ENCODE measurements at places on chromosomes 1 and 21.
A peak's percentile ranks its signal among the peaks of the same experiment; 100 is the strongest.

GRCh38 chr21:29359718-29360117 lies 61.0 kb downstream of the BACH1 start:
- no peak for DNase-seq

DNA sequence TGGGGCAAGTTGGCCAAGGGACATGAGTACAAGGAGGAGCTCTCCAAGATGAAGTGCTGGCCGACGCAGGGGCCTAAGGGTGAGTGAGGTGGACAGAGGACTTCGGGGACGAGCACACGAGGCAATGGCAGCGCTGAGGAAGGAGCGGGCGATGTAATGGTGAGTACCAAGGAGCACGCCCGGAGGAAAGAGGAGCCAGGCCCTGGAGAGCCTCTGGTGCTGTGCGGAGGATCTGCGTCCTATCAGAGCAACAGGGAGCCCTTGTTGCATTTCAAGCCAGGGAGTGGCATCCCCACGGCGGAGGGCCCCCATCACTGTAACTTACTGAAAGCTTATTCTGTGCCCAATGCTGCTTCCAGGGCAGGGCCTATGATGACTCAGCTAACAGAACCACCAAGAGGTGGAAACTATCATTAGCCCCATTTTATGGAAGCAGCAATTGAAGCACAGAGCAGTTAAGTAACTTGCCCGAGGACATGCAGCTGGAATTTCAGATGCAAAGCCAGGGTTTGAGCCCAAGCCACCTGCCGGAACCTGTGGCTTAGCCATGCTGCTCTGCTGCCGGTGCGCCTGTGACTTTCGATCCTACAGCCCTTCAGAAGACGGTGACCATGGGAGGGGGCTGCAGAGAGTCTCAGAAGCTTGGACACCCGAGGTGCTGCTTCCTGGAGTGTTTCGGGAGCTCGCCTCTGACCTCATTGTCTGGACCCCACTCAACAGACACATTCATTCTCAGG lies 17.6 kb upstream of the AJAP1 start:
- no peak for DNase-seq

DNA sequence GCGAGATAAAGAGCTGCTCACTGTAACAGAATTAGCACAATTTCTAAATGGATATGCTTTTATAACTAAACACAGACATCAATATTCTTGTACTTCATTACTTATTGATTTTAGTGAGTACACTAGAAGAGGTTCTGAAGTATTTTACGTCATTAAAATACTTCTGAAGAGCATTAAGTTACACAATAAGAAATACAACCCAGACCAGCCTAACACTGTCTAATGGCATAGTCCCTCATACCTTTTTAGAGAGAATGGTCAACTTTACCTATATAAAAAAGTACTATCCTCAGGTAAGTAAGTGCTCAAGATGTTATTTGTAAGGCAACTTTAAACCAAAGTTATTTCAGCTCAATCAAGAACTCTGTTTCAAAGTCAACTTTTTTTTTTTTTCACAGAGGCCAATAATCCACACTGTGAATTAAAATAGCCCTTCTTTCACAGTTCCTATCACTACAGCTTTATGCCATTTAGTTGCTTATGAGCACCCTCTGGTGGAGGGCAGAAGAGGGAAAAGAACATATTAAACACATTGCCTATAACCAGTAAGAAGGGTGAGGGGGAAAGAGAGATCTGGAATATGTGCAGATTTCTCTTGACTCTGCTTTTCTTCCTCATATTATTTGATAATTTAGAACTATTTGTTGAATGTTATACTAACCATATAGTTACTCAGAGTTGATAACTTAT lies 182.1 kb upstream of the DMRTA2 start:
- DNase-seq = peak; percentile 70

DNA sequence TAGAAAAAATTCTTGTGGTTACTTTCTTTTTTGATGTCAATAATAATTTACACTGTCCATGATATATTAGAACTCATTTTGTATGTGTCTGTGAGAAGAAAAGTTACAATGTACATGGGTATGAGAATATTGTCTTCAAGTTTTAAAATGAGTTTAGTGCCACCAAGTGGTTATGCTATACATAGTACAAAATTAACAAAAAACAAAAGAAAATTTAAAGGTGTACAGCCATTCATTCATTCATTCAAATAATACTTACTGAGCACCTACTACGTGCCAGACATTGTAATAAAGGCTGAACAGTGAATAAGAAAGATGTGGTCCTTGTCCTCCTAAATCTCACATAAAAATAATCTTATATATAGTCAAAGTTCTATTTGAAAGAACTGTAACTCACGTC lies 27.7 kb downstream of the UCHL5 start:
- peak; percentile 31 for DNase-seq

GRCh38 chr1:27349784-27350662 lies 8.2 kb downstream of the SYTL1 start:
- no peak for DNase-seq

- no peak for DNase-seq
These were observed 1538.9 kb downstream of the PLA2G4A start for GRCh38 chr1:188367661-188368060.

DNA sequence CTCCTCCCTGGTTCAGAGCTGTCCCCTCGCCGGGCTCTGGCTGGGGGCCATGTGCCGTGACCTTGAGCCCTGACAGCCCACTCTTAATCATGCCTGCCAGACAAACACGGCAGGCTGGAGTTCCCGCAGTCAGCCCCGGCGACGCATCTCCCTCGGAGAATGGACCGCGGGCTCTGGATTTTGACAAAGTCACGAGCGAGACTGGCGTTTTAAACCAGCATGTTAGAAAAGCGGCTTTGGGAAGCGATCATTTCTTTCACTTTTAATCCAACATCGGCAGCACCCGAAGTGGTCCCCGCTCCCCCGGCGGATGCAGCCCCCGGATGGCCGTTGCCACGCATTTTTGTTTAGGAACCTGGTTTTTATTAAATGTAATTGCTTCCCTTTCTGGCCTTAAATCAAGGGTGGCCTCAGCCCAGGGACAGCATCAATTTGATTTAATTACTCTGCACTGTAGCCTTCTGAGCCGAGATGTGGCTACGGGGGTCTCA lies 70.9 kb downstream of the PRDM16 start:
- DNase-seq = no peak

- peak; percentile 86 for DNase-seq
These were observed 25.7 kb upstream of the SLC19A2 start for GRCh38 chr1:169511316-169512005.

- DNase-seq = no peak
These were observed 5.0 kb downstream of the CHRNB2 start for GRCh38 chr1:154572468-154573167.

- peak; percentile 91 for DNase-seq
These were observed 1.2 kb upstream of the LUZP1 start for GRCh38 chr1:23169727-23170335.

DNA sequence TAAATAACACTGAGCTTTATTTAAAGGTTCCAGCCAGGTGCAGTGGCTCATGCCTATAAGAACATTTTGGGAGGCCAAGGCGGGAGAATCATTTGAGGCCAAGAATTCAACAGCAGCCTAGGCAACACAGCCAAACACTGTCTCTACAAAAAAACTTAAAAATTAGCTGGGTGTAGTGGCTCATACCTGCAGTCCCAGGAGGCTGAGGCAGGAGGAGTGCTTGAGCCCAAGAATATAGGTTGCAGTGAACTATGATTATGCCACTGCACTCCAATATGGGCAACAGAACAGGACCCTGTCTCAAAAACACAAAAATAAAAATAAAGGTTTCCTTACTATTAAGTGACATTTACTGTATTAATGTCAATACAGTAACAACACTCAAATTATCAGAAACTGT lies 2.1 kb downstream of the TAF12 start:
- peak; percentile 51 for DNase-seq

DNA sequence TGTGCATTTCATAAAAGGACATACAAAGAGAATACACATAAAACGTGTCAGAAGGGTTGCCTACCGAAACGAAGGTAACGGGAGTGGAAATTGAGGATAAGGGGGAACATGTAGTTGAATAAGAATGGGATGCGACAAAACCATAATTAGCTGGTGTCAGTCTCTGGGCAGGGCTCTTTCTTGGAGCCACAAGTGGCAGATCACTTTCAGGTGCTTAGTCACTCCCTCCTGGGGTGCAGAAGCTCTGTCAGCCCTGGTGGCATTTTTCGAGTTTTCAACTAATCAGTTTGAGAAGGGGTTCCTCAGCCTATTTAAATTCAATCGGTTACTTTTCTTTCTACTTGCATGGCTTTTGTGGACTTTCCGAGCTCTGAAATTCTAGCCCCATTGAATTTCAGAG lies 133.9 kb upstream of the IGSF21 start:
- no peak for DNase-seq

GRCh38 chr1:206970446-206970845 lies at the start of gene FCAMR:
Gene FCAMR (minus strand): TSS chr1:206970460. CDS start chr1:206970125, 335 bp downstream.
- DNase-seq = no peak

DNA sequence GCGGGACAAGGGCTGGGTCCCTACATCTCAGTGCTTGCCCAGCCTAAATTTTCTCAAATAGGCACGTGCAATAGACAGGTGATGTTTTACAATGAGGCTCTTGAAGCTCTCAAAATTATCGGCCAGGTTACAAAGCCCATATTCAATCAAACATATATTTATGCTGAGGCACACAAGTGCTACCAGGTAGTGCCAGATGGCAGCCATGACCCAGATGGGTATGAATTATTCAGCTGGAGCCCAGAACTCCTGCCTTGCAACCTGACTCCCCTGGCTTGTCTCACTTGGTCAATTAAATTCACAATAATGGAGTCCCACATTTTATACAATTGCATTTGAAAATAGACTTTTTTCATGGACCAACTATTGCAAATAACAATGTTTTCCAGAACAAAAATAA lies 12.3 kb upstream of the ADAM30 start:
- DNase-seq = no peak

DNA sequence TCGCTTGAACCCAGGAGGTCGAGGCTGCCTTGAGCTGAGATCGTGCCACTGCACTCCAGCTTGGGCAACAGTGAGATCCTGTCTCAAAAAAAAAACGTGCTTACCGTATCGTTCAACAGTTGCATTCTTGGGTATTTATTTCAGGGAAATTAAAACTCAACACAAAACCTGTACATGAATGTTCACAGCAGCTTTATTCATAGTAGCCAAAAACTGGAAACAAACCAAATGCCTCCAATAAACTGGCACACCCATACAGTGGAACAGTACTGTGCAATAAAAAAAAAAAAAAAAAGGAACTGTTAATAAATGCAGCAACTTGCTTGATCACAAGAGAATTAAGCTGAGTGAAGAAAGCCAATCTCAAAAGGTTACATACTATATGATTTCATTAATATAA lies 6.7 kb downstream of the KHDRBS1 start:
- DNase-seq = no peak

- DNase-seq = peak; percentile 72
These were observed 15.6 kb upstream of the HMGCS2 start for GRCh38 chr1:119784191-119784781.

- no peak for DNase-seq
These were observed 235.3 kb downstream of the FAF1 start for GRCh38 chr1:50724626-50725286.

GRCh38 chr21:15401331-15401730 lies 328.5 kb upstream of the USP25 start:
- DNase-seq = no peak

DNA sequence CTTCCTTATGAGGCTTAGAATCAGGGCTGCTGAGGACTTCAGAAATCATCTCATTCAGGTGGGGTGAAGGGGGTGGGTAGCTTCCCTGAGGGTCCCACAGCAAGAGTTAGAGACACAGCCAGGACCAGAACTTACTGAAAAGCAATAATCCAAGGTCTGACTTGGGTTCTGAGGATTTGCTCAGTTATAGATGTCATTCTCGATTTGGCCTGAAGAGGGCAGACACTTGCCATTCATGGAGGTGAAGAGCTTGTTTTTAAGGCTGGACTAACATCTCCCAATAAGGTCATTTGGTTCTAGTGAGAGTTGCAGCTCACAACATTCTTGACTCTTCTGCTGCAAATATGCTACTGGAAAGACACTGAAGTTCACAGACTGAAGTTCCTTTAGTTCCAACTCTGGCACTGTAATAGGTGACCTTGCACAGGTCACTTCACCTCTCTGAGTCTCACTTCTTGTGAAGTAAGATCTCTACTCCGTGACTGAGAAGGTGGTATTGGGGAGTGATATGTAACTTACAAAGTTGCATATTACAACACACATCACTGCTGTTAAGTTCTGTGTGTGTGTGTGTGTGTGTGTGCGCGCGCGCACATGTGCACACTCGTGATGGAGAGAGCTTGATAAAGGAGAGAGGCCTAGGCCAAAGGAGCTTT lies 69.8 kb upstream of the DIRAS3 start:
- peak; percentile 71 for DNase-seq

- DNase-seq = no peak
These were observed 807.4 kb upstream of the ADGRL2 start for GRCh38 chr1:80993154-80993980.

GRCh38 chr1:91244737-91245136 lies 159.9 kb downstream of the HFM1 start:
- no peak for DNase-seq

- DNase-seq = no peak
These were observed 293.2 kb upstream of the SGIP1 start for GRCh38 chr1:66240491-66241484.

DNA sequence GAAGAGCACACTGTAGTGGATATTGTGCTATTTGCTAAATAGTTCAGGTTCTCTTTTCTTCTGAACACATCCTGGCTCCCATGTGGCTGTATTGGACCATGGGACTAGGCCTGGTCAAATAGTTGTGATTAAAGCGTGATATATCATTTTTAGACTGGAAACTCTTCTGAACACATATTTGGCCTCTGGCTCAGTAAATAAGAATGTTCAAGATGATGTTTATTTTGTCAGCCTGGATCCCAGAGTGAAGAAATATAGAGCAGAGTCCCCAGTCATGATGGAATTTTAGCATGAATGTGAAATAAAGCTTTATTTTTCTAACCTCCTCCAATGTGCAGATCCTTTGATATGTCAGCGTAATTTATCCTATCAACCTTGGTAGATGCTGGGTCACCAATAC lies 542.6 kb downstream of the ADGRL2 start:
- no peak for DNase-seq

- peak; percentile 67 for DNase-seq
These were observed 56.9 kb upstream of the TMPRSS2 start for GRCh38 chr21:41564871-41565274.

GRCh38 chr1:177913762-177914540 lies 55.9 kb downstream of the SEC16B start:
- DNase-seq = peak; percentile 48

- no peak for DNase-seq
These were observed 7.4 kb upstream of the CELSR2 start for GRCh38 chr1:109241841-109242345.

- DNase-seq = no peak
These were observed 45.3 kb downstream of the CASZ1 start for GRCh38 chr1:10751160-10751559.

GRCh38 chr1:212182171-212182570 lies 103.0 kb upstream of the PPP2R5A start:
- DNase-seq = no peak

DNA sequence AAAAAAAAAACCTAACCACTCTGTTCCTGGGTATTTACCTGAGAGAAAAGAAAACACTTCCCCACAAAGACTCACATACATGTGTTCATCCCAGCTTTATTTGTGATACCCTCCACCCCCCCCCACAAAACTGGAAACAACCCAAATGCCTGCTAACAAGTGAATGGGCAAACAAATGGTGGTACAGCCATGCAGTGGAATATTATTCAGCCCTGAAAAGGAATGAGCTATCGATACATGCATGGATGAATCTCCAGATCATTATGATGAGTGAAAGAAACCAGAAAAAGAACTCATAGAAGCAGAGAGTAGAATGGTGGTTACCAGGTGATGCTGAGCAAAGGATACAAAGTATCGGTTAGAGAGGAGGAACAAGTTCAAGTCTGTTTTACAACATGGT lies 38.0 kb upstream of the UTS2 start:
- DNase-seq = no peak

GRCh38 chr1:24900985-24901781 lies 28.9 kb downstream of the RUNX3 start:
- no peak for DNase-seq

GRCh38 chr21:39016740-39017315 lies 166.4 kb downstream of the PSMG1 start:
- no peak for DNase-seq

All from MCF 10A (cell line).